Fibroblast of the aortic adventitia (primary cell): ENCODE measurements at places on chromosomes 1 and 21. TPM values are rescaled to one million over a fixed set of nuclear protein-coding genes. Genes with fewer than 3 reads are reported as not detected.

The TAS1R1 gene
- not detected in 2 replicates for total RNA-seq

The DNAH14 gene
- total RNA-seq: 12.7 and 33.9 TPM in 2 replicates

The C1orf115 gene
- 0.09 TPM in 1 of 2 replicates, not detected in the other for total RNA-seq

The LCE1C gene
- not detected in 2 replicates for total RNA-seq

- DNase-seq: no peak
Measured at GRCh38 chr1:49185450-49185980, 408.8 kb upstream of the BEND5 start.

DNA sequence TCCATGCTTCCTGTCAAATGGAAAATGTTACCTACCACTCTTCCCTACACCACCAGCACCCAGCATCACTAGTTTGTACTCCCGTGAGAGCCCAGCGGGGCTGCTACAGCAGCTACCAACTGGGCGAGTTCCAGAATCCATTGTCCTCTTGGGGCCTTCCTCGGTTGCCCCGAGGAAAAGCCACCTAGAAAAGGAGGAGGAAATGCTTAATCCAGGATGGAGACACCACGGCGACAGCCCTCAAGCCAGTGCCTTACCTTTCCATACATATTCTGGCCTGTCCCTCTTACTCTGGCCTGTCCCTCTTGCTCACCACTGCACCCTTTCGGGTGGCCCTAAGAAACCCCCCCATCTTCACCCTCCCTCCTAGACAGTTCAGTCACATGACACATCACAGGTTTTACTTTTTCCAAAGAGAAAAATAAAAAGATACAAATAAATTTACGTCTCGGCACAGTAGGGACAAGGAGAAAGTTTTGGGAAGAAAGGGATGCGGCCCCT, 478 bp downstream of the RIT1 start:
- peak; percentile 46 for DNase-seq

DNA sequence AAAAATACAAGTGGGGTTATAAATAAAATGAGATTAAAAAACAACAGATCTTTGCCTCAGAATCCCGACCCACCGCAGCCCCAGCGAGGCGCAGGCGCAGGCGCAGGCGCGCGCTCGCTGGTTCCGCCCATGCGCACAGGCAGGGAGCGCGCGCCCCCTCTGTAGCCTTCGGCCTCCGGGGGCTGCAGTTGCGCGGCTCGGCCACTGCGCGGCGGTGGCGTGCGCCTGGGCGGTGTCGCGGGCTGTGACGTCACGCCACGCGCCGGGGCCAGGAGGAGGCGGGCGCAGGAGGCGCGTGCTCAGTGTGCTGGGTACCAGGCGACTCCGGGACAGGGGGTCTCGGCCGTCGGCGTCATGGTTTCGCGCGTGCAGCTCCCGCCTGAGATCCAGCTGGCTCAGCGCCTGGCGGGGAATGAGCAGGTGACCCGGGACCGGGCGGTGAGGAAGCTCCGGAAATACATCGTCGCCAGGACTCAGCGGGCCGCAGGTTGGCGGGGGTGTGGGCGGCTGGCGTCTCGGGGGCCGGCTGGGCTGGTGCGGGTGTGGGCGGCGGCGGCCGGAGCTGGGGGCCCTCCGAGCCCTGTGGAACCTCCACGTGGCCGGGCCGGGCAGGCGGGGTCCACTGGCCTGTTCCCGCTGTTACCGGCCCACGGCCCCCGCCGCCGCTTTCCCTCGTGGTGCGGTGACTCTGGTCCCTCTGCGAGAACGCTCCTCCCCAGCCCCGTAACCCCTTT, at the start of gene RRP1:
TSS of gene RRP1 (plus strand) at position 302 of the 734 bp plus-strand sequence. CDS start at position 355, 53 bp downstream.
- DNase-seq: peak; percentile 80

GRCh38 chr21:35014302-35015041, 34.6 kb downstream of the RUNX1 start:
- DNase-seq: no peak

GRCh38 chr1:185788386-185788785, 54.2 kb downstream of the HMCN1 start:
- DNase-seq: no peak
